Cardiac muscle cell (in vitro differentiated cells and primary cell): ENCODE measurements at places on chromosomes 6 and 20.

- no peak for DNase-seq
These were observed 25.6 kb upstream of the SLPI start for GRCh38 chr20:45279992-45280391.

DNA sequence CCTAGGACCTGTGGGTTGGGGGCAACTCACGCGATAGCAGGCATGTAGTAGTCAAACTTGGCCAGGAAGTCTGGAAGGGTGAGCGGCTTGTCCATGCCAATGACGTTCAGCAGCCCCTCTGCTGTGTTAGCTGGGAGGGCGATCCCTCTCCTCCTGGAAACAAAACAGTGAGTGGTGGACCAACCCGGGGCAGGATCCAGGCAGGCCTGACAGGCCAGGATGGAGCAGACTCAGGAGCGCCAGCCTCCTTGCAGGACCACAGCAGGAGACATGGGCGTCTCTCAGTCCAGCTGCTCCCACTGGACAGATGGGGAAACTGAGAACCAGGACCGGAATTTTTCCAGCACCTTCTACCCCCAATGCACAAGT lies 22.5 kb downstream of the ADA start:
- DNase-seq = no peak

- no peak for DNase-seq
These were observed 120.5 kb downstream of the HIVEP1 start for GRCh38 chr6:12132351-12133222.

- peak; percentile 34 for DNase-seq
These were observed 11.6 kb downstream of the CST3 start for GRCh38 chr20:23626040-23626620.

- DNase-seq = no peak
These were observed 76.1 kb upstream of the TRDN start for GRCh38 chr6:123712831-123713230.

DNA sequence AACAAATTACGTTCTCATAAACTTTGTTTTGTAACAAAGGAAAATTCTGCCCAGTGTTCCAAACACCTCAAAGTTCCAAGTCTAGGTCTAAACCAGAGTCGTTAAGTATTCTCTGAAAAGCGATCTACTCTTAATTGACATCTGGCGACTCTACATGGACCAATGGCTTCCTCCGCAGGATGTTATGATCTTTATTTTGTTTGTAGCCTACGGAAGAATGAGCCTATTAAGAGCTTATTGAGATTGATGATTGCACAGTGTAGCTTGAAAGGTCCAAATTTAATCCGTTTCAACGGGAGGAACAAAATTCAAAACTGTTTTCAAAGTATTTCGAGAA lies 61.1 kb downstream of the FAM217A start:
- DNase-seq = peak; percentile 23

DNA sequence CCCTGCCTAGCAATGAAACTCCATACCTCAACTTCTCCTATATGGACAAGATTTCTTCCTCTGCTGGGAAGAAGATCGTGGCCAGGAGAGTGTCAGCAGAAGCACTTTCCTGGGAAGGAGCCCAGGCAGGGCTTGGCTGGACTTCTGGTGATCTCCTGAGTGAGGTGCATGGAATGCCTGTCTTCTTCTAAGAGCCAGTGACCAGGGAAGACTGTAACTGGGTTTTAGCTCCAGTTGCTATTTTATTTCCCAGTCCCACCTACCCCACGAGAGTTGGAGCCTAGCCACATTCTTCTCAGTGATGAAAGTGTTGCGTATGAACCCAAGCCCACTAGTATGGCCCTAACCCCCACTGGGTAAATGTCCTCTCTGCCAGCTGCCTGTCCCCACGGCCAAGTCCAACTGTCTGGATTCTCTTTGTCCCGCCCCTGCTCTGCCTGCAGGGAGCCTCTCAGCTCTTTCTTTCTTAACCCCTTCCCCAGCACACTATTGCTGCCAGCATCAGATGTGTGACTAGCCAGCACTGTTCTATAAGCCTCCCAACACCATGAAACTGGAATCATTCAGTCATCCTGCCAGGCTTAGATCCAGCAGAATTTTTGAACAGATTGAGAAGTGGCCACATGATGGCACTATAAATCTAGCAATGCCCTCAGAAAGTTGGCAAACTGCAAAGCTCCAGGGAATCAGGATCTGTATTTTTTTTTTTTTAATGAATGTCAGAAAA lies 69.8 kb upstream of the FAM184A start:
- DNase-seq = peak; percentile 70
